Stimulated activated CD4-positive, alpha-beta T cell treated with anti-CD3 and anti-CD28 coated beads, TNF-alpha, amount 100 ng/mL, for 48 hours (primary cell): ENCODE measurements at places on chromosomes 12 and 14.

DNA sequence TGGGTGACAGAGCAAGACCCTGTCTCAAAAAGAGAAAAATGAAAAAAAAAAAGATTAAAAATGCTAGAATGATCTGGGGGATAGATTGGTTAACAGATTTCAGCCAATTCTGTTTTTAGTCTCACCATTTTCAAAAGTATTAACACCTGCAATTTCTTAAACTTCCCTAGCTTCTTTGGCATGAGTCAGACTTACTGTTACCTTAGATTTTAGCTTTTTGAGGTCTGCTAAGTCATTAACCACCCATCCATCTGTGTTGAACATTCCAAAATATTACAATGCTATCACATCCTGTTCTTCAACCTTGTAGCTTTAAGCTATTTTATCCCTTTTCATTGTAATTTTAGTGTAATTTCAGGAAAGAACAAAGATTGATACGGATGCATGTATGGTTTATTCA, 59.3 kb downstream of the PPP1R13B start:
- no peak for DNase-seq

DNA sequence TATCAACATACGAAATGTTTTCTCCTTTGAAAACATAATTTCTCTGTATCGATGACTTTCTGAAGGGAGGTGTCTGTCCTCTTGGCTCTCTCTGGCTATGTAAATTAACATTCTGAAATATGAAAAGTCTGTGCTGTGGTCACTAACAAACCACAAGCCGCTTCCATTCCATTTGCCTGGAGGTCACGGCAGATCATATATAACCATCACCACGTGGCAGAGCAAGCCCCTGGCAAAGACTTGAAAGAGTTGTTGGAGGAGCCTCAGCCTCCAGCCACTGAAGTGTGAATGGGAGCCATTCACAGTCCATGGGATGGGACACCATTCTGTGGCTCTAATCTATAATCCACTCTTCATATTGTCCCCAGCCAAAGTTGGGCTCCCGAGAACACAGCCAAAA, 39.6 kb downstream of the CDKL1 start:
- DNase-seq: no peak

- DNase-seq: no peak
These were observed 78.8 kb downstream of the TMCC3 start for GRCh38 chr12:94571556-94571955.

DNA sequence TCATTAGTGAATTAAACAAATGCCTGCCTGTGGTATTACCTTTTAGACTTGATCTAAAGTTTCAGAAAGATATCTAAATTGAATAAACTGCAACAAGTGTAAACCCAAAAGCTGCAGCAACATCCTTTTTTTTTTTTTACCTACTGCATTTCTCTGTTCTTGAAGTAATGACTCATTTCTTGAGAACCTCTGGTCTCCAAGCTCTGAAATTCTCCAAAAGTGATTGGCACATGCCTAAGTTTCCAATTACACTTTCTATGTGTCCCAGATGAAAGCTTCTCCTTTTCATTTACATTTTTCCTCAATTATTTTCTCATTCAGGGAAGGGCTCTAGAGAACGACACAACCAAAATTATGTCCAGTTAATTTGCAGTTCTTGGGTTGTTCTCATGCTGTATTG, 435.2 kb upstream of the DCN start:
- no peak for DNase-seq

- DNase-seq: no peak
These were observed 83.8 kb downstream of the DIO2 start for GRCh38 chr14:80127466-80127865.

DNA sequence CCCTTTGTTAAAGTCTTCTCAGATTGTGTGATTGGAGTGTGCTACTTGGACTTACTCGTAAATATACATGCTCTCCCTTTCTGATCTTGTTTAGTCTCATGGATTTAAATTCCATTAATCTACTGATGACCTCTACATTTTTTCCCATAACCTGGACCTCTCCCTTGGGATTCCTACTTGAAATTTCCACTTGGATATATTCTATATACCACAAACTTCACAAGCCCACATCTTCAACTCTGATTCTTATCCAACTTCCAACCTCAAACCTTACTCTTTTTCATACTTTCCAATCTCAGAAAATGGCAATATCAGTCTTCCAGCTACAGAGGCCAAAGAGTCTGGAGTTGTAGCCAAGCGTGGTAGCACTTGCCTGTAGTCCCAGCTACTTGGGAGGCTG, 49.1 kb upstream of the OTOGL start:
- no peak for DNase-seq

- DNase-seq: no peak
These were observed 680 bp downstream of the NECAP1 start for GRCh38 chr12:8082808-8083100.

DNA sequence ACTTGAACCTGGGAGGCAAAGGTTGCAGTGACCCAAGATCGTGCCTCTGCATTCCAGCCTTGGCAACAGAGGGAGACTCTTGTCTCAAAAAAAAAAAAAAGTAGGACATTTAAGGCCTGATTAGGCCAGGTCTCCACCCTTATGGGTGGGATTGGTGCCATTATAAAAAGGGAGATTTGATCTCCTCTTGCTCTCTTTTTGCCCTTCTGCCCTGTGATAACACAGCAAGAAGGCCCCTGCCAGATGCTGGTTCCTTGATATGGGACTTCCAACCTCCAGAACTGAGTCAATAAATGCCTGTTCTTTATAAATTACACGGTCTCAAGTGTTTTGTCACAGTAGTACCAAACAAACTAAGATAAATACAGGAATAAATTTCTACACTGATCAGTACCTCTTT, 81.0 kb downstream of the C2CD5 start:
- no peak for DNase-seq

- no peak for DNase-seq
These were observed 34.5 kb upstream of the ARID2 start for GRCh38 chr12:45695035-45695434.

GRCh38 chr14:98819132-98819866, 452.7 kb downstream of the BCL11B start:
- DNase-seq: no peak

DNA sequence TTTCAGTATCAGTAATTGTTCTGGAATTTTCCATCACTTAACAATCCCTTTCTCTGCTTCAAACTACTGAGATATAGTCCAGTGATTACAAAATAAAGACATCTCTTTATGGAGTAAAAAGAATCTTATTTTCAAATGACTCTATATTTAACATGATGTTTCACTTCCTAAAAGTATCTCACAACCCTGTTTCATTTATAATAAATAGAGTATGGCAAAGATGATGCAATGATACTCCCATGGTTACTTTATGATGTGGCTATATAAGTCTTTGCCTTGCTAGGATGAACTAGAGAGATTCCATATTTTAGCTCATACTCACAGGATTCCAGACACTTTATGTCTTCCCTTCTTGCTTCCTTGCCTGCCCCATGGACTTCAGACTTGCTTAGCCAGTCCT, 953.5 kb upstream of the MDGA2 start:
- DNase-seq: no peak

DNA sequence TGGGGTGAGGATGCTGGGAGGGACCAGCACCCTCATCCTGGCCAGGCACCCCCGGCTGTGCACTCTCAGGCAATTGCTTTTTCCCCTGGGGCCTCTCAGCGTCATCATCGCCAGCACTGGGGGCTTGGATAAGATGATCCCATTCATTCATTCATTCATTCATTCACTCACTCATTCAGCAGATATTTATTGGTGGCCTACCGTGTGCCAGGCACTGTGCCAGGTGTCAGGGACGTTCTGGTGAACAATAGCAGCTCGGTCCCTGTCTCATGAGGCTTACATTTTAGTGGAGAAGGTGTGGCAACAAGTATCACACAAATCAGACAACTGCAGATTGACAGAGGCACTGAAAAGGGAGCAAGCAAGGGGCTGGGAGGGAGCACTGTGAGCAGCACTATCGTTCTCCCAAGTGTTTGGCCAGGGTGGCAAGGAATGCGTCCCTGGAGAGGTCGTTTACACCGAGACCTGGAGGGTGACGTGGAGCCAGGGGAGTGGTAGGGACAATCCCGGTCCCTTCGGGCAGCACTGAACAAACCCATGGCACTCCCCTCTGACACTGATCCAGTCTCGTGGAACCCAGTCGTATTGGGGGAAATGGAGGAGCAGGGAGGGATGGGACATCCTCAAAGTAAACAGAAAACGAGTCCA, 124.1 kb downstream of the PAPOLA start:
- no peak for DNase-seq

DNA sequence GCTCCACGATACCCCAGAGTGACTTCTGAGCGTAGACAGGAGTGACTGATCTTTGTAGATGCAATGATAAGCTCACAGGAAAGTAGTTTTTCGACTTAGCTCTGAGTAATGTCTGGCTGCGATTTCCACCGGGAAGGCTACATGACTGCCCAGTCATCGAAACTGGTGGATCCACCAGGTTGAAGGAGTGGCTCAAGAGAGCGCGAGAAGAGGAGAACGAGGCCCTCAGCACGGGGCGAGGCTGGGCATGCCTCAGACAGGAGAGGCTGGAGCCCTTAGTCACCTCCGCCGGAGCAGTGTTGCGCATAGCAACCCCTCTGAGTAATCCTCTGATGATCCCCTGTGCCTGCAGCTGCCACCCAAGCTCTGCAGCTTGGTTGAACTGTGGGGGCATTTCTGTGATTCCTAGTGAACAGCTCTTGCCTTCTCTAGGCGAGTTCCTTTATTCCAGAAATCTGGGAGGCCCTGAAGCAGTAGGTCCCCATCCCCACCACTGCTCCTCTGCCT, 25.6 kb downstream of the ELK3 start:
- no peak for DNase-seq

GRCh38 chr14:78135450-78135891, 34.7 kb upstream of the NRXN3 start:
- DNase-seq: no peak

DNA sequence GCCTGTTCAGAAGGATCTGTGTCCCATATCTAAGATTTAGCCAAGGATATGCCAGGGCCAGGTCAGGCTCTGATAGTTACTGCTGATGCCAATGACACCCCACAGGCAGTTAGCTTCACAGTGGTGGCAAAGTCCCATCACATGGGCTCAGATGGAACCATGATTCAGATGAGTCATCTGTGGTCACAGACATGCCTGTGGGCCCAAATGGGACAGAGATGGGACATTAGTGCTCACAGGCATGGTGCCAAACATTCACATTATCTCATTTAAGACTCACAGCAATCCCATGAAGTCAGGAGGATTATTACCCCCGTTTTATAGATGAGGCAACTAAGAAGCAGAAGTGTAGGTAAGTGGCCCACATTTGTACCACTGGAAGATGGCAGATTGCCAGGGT, 207.8 kb downstream of the DPF3 start:
- DNase-seq: no peak

GRCh38 chr12:57451233-57451778, 3.8 kb upstream of the INHBE start:
- DNase-seq: no peak

DNA sequence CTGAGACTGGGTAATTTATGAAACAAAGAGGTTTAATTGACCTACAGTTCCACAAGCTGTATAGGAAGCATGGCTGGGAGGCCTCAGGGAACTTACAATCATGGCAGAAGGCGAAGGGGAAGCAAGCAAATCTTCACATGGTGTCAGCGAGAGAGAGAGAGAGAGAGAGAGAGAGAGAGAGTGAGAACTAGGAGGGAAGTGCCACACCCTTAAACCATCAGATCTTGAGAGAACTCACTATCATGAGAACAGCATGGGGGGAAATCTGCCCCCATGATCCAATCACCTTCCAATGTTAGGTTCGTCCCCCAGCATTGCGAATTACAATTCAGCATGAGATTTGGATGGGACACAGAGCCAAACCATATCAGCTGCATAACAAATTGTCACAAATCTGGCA, 96.7 kb downstream of the CHST11 start:
- no peak for DNase-seq

- no peak for DNase-seq
These were observed 661.2 kb downstream of the SLC16A7 start for GRCh38 chr12:60257063-60257462.

GRCh38 chr12:113649256-113649830, 177.7 kb upstream of the LHX5 start:
- no peak for DNase-seq

- no peak for DNase-seq
These were observed 44.6 kb downstream of the C14orf132 start for GRCh38 chr14:96083667-96084320.

- no peak for DNase-seq
These were observed 525.9 kb upstream of the TMPO start for GRCh38 chr12:97989366-97989940.

- DNase-seq: no peak
These were observed 132.6 kb downstream of the SLC38A6 start for GRCh38 chr14:61113561-61114225.

GRCh38 chr14:30620178-30620577, 1.9 kb upstream of the SCFD1 start:
- DNase-seq: no peak

DNA sequence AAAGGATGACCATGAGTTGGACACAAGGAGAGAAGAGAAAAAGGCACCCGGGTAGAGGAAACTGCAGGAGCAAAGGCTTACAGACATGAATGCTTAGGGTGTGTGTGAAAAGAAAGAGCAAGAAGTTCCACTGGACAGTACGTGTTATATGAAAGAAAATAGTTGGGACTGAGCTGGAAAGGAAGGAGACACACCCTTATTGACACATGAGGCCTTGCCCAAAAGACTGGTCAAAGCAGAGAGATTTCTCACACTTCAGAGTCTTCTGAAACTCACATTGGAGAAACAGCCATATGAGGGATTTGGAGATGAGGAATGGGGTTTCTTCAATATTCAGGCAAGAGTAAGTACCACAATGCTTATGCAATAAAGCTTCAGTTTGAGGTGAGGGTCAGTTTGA, 56.0 kb downstream of the TTC9 start:
- no peak for DNase-seq

DNA sequence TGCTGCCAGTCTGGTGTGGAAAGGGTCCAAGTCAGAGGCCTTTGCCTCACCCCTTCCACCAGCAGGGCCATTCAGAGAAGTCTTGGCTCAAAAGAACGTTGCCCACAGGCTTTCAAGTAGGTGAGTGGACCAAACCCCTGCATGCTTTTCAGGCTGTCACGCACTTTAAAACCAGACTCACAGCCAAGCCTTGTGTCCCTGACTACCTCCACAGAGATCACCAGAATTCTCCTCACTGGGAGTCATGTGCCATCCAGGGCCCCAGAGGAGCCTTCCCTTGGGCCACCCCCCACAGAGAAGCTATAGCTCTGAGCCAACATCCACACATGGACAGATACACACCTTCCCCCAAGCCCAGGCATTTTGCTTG, 283.1 kb downstream of the DPF3 start:
- no peak for DNase-seq
